Activated T-helper 17 cell treated with anti-CD3 and anti-CD28 coated beads, Interleukin-2, amount 50 U/mL, for 72 hours (primary cell): ENCODE measurements at places on chromosomes 4 and X. TPM values are rescaled to one million over a fixed set of nuclear protein-coding genes. Genes with fewer than 3 reads are reported as not detected.

The SRPK3 gene
- total RNA-seq: not detected

The APELA gene
- total RNA-seq: not detected

The CACNA1F gene
- total RNA-seq: 6.2 TPM

The TRAPPC11 gene
- total RNA-seq: 25.6 TPM

The CT45A7 gene
- not detected for total RNA-seq

The HDX gene
- total RNA-seq: 1.8 TPM

The STARD8 gene
- total RNA-seq: 1.8 TPM

The SHISA3 gene
- total RNA-seq: not detected

The PAGE1 gene
- total RNA-seq: not detected

The SNCA gene
- total RNA-seq: 0.93 TPM

The GCNA gene
- 10.7 TPM for total RNA-seq

The ADH1B gene
- total RNA-seq: not detected

The PABPC4L gene
- not detected for total RNA-seq

The GLRB gene
- total RNA-seq: not detected

The SLC2A9 gene
- total RNA-seq: 1.1 TPM

The DGAT2L6 gene
- total RNA-seq: 0.22 TPM

The VEGFC gene
- total RNA-seq: not detected

The ETDA gene
- not detected for total RNA-seq

The NEUROG2 gene
- total RNA-seq: not detected

The FAM149A gene
- 2.4 TPM for total RNA-seq

The SMIM10 gene
- total RNA-seq: 1.3 TPM

The SOWAHD gene
- total RNA-seq: not detected

The SOWAHB gene
- total RNA-seq: not detected

The BEX4 gene
- total RNA-seq: 7.3 TPM

The PHKA1 gene
- 9.9 TPM for total RNA-seq

The HTN1 gene
- total RNA-seq: not detected

The F8A2 gene
- total RNA-seq: not detected

The GPRASP2 gene
- total RNA-seq: 0.17 TPM

The PF4V1 gene
- not detected for total RNA-seq

The GAB3 gene
- 12.1 TPM for total RNA-seq

The FGG gene
- not detected for total RNA-seq

The ANOS1 gene
- not detected for total RNA-seq

The TCEAL5 gene
- total RNA-seq: not detected

The PPARGC1A gene
- not detected for total RNA-seq

The ZAR1 gene
- total RNA-seq: not detected

The PDCL2 gene
- total RNA-seq: not detected

The KIAA1210 gene
- not detected for total RNA-seq

The DIPK2B gene
- total RNA-seq: not detected

The HNRNPDL gene
- total RNA-seq: 158 TPM

The TMPRSS11F gene
- not detected for total RNA-seq

The GPR119 gene
- not detected for total RNA-seq

The PDE6B gene
- total RNA-seq: 10.8 TPM

The USP53 gene
- total RNA-seq: 9.7 TPM

The PLAC1 gene
- total RNA-seq: not detected

The NIPAL1 gene
- 3.9 TPM for total RNA-seq

The CITED1 gene
- not detected for total RNA-seq

The TLR6 gene
- total RNA-seq: 3.0 TPM

The CXCL5 gene
- total RNA-seq: not detected

The MTHFD2L gene
- total RNA-seq: 4.0 TPM

The LAGE3 gene
- 47.9 TPM for total RNA-seq

The MTTP gene
- total RNA-seq: not detected
